ENCODE measurements at places on chromosomes 11 and 22.

- no peak for DNase-seq
These were observed 69.4 kb upstream of the CLMP start for GRCh38 chr11:123264431-123264780.

DNA sequence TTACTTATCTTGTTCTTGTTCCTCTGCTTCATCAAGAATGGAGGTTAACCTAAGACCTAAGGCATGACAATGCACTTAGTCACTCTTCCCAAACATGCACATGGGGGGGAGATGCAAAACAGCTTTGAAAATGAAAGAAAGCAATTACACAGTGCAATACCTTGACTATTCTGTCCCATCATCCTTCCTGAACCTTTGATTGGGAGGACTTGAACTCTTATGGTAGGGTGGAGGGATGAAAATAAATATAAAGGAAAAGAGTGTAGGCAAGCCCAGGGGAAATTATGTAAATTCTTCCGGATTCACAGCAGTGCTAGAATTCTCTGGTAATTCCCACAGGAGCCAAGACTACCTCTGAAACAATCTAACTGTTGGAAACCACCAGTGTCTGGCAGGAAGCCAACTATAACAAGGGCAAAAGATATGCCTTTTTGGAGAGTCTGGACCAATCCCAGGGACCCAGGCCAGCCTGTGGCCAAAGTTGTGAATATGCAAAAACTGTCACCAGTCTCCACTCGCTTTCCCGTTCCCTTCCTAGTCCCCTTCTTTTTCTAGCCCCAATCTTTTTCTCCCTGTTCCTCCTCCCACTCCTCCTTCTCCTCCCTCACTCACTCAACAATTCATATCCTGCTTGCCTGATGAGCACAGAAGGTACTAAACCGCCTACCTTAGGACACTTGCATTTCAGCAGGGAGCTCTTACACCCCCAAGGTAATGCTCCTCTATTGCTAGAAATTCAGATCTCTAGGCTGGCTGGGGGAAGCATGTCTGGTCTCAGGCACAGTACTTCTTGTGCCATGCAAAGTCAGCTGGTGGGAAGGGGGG lies 2.5 kb upstream of the RCN1 start:
- peak; percentile 45 for DNase-seq

DNA sequence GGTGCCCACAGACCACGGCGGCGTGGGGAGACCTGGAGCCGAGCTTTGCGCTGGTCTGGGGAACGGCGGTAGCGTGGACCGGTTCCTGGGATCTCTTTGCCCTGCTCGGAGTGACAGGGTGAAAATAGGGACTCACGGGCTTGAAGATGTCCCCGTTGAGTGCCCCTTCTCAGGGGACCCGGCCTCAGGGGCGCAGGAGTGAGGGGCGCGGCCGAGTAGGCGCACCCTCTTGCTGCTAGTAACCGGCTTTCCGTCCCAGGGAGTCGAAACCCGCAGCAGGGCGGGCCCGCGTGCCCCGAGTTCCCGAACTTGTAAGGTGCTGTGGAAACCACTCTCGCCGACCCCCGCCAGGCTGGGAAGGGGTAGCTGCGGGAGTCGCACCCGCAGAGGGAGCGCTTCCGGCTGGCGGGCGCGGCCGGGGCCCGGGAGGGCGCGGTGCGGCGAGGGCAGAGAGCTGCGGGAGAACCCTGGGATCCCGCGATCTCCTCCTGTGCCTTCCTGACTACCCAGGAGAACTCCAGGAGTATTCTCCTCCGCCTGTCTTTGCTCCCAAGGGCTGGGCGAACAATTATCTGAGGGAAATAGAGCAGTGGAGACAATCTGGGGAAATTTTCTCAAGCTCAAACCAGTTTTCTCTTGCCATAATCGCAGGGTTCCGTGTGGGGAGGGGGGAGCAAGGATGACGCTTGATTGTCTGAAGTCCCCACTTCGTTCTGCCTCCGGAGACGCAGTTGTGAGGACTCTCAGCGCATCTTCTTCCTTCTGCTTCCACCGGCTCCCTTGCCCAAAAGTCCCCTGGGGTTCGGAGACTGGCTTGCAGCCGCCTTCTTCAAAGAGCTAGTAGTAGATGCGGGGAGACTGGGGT lies 666 bp downstream of the NELL1 start:
- DNase-seq: no peak

- DNase-seq: peak; percentile 43
These were observed 55.1 kb upstream of the PDGFD start for GRCh38 chr11:104219096-104219495.

GRCh38 chr11:3021125-3021524 lies 29.0 kb upstream of the NAP1L4 start:
- DNase-seq: no peak

GRCh38 chr11:60378354-60378753 lies at the start of gene MS4A7:
Gene MS4A7 (plus strand): TSS chr11:60378532. CDS start chr11:60383142, 4,610 bp downstream.
- no peak for DNase-seq

- no peak for DNase-seq
These were observed 964.4 kb downstream of the NTM start for GRCh38 chr11:132334769-132335280.

DNA sequence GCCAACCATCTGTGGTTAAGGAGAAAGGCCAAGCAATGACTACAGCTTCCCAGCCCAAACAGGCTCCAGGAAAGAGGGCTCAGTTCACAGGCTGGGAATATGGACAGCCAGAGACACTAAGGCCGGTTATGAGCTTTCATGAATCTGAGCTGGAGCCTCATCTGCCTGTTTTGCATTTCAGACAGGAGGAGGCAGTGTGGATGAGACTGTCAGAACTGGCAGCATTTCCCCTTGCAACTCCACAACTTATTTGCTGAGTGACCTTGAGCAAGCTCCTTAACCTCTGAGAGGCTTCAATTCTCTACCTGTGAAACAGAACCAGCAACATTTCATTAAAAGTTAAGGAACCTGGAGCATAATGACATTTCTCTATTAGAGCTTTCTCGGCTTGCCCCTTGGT lies 264.0 kb downstream of the ETS1 start:
- DNase-seq: no peak

- no peak for DNase-seq
These were observed 15.6 kb upstream of the UCP3 start for GRCh38 chr11:74024261-74025029.

DNA sequence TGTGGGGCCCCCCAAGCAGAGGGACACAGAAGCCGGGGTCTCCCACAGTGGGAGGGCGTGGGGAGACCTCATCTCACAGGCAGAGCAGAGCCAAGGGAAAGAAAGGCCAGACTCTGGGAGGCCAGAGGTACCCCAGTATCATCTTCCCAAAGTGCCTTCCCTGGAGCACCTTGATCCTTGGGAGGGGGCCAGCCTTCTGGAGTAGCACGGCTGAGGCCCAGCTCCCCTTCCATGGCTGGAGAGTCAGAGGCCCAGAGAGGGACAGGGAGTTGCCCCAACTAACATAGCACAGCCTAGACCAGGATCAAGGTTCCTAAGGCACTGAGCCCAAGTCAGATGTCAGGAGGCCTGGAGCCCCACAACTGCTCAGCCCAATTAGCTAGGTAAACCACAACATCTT lies 50.6 kb downstream of the ELFN2 start:
- no peak for DNase-seq

DNA sequence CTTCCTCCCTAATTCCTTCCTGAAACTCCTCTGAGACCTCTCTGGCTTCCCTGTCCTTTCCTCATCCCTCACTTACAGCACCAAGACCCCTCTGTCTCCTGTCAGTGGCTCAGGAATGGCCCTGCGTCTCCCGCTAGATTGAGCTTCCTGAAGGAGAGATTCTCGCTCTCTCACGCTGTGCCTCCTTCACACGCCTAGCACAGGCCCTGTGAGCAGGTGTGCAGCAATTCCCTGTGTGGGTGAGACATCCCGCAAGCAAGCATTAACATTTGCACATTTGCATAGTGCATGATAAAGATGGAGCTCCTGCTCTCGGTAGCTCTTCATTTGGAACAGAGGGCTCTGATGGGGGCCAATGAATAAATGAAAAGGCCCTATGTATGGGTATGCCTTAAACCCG lies 159.8 kb downstream of the ADAMTS15 start:
- DNase-seq: no peak

DNA sequence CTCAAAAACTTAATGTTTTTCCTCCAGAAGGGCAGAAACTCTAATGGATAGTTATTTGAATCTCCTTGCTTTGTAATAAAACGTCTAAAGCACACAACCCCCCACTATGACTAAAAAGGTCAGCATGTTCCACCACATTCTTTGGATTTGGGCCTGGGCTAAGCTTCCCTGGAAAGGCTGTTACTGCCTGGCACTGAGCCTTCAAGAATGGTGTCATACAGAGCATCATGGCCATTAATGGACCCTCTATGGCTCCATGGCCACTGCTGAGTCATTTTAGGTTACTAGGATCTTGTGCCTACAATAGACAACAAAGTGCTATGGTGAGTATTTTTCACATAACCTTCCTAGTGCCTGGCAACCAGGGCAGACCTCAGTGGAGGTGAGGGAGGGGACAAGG lies 242.6 kb upstream of the FAT3 start:
- peak; percentile 61 for DNase-seq

DNA sequence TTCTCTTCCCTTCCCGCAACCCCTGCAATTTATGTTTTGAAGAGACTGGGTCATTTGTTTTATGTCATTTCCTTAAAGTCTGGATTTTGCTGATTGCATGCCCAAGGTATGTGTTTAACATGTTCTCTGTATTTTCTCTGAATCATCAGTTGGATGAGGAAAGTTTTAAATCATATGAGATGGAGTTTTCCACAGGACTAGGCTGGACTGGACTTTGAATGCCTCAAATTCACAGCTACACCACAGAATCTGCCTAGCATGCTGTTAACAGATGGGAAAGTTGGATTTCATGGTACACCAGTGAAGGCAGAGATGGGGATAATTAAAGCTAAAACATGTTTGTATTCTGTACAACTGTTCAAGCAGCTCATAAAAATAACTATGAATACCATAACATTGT lies 62.6 kb downstream of the CWC15 start:
- no peak for DNase-seq

DNA sequence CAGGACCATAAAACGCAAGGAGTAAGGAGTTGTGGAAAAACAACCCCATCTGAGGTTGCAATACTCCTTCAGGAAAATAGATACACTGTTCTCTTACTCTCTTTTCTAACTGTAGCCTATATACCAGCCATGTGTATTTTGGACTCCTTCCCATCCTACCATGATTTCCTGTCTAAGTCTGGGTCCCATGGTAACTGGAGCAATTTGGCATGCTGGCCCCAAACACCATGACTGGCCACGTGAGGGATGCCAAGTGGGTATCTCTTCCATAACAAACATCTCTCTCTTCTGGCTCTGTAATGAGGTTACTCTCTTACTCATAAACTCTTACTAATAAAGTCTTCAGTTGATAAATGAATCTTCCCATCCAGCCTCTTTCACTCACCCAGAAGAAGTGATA lies 26.5 kb downstream of the ABTB2 start:
- DNase-seq: peak; percentile 90

DNA sequence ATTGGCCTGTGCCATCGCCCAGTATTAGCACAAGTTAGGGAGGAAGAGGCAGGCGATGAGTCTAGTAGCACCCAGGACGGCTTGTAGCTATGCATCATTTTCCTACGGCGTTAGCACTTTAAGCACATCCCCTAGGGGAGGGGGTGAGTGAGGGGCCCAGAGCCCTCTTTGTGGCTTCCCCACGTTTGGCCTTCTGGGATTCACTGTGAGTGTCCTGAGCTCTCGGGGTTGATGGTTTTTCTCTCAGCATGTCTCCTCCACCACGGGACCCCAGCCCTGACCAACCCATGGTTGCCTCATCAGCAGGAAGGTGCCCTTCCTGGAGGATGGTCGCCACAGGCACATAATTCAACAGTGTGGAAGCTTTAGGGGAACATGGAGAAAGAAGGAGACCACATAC lies 4.3 kb downstream of the TMEM25 start:
- DNase-seq: no peak

- no peak for DNase-seq
These were observed 9.4 kb downstream of the MYO7A start for GRCh38 chr11:77137421-77137820.

DNA sequence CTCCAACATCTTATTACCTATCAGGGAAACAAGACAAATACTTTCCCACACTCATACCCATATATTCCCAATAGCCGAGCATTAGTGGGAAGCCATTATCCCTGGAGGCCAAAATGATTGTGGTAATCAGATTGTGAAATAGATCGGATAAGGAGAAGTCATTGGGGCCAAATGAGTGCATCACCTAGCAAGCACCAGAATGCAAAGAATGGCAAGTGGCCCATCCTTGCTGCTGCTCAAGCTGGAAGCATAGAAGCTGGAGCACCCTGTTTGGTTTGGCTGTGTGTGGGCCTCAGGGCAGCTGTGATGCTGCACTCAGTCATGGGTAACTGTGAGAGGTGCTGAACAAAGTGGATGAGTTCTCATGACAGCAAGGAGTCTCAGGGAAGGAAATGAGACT lies 18.7 kb upstream of the DBX1 start:
- DNase-seq: no peak

DNA sequence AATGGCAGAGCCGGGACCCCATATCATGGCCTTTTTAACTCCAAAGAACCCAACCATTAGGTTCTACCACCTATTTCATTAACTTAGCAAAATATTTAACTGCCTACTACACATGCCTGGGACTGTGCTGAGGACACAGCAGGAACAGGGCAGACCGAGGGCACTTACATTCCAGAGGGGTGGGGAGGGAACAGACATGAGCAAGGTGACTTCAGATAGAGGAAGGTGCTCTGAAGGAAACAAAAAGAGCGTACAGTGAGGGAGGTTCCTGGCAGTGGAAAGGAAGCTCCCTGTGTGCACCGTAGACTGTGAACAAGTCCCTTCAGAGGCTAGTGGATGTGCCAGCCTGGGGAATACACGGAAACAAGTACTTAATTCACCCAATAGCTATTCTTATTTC lies 82.8 kb downstream of the NAT10 start:
- no peak for DNase-seq

- no peak for DNase-seq
These were observed 2.8 kb downstream of the VWCE start for GRCh38 chr11:61292356-61292755.

- DNase-seq: no peak
These were observed 13.9 kb downstream of the APOBEC3H start for GRCh38 chr22:39110631-39111561.

- no peak for DNase-seq
These were observed 7.8 kb downstream of the PRDM11 start for GRCh38 chr11:45154276-45154675.

DNA sequence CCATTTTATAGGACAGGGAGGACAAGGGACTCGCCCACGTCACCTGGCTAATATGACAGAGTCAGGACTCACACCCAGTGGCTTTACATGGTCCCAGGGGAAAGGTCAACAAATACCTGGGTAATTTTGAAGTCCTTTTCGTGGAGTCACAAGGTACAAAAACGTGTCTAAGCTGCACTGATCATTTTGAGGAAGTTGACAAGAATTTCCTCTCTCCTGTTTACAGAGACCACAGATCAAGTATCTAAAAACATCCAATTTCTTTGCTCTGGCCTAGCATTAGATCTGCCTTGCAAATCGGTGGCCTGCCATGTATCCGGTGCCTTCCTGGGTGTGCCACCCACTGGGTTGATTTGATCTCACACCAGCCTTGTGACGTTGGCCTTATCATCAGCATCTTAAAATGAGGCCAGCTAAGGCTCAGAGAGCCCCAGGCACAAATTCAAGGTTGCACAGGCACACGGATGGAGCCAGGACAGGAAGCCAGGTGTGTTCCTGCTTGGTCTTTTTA lies 17.6 kb downstream of the GDPD5 start:
- DNase-seq: no peak
